ENCODE measurements at places on chromosomes 4 and X.

GRCh38 chrX:1086444-1087409 is 125.7 kb downstream of the CRLF2 start:
- no peak for DNase-seq

GRCh38 chrX:74248889-74249288 is 55.1 kb upstream of the ZCCHC13 start:
- no peak for DNase-seq

GRCh38 chr4:10535912-10536311 is 78.7 kb upstream of the ZNF518B start:
- no peak for DNase-seq

DNA sequence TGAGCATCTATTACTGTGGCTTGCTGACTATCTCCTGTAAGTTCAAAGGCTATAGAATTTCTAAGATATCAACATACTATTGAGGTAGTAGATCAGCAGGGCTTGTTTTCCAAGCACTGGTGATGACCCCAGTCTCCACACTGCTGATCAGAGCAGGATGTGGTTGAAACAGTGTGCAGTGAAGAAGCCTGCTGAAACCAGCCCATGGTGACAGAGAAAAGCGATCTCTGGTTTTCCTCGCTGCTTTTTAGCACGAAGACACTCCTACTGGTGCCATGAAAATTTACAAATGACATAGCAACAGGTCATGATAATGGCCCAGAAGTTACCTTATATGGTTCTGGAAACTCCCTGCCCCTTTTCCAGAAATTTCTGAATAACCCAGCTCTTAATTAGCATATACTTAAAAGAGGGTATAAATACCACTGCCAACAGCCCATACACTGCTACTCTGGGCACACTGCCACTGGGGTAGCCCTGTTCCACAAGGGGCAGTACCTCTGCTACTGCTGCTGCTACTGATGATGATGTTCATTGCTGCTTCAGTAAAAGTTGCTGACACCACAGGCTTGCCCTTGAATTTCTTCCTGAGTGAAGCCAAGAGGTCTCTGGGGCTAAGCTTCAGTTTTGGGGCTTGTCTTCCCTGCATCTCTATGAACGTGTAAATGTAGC is 1689.5 kb upstream of the PCDH10 start:
- no peak for DNase-seq

GRCh38 chr4:158170691-158171561 is 1.9 kb downstream of the GASK1B start:
- no peak for DNase-seq

GRCh38 chr4:113423631-113424030 is 337.9 kb downstream of the CAMK2D start:
- no peak for DNase-seq

DNA sequence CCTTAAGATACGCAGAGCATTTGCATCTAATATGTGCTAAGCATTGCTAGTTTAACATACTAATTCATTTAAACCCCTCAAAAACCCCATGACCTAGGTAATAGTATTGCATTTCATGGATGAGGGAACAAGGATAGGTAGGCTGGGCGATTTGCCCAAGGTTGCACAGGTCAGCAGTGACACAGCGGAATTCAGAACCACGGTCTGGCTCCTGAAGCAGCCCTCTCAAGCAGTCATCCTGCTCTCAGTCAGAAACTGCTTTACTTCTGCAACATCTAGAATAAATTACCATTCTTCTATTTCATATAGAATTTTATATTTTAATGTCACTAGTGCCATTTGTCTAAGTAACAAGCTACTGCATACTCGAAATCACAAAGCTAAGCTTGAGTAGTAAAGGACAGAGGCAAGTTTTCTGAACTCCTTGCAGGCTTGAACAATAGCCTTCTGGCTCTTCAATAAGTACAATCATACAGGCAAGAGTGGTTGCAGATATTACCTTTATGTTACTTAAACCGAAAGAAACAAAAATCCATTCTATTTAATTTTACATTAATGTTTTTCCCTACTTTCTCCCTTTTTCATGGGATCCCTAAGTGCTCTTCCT is 555 bp upstream of the SPP1 start:
- no peak for DNase-seq

GRCh38 chr4:53365121-53365485 is 758 bp downstream of the SCFD2 start:
- DNase-seq: peak; percentile 12

DNA sequence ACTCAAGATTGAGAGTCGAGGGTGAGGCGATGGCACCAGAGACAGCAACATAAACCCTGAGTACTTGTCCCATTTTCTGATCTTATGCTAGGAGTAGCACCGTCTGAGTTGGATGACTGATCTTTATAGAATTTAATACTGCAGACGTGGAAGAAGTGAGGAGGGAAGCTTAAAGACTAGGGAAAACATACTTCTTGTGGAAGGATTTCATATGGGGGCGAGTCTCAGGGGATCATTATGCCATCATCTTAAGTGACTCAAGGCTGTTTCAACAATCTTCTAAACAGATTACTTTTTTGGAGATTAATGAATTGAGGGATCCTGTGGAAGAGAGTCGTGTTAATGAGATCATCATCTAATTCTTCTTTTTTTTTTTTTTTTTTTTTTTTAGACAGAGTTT is 17.2 kb upstream of the FAT1 start:
- DNase-seq: no peak

DNA sequence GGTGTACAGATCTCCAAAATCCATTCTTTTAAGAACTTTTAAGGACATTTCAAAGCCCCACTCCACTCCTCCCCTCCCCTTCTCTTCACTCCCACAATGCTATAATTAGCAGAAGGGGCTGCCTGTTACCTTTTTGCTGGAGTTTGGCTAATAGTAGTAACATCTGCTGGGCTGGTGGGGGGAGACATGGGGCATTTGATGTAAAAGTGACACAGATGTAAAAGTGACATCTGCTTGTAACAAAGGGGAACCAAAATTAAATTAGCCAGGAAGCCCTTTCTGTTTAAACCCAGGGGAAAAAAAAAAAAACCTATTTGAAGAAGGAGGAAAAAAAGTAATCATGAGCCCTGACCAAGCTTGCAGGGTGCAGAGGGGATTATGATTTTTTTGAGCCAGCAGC is 5.4 kb upstream of the PHOX2B start:
- no peak for DNase-seq

DNA sequence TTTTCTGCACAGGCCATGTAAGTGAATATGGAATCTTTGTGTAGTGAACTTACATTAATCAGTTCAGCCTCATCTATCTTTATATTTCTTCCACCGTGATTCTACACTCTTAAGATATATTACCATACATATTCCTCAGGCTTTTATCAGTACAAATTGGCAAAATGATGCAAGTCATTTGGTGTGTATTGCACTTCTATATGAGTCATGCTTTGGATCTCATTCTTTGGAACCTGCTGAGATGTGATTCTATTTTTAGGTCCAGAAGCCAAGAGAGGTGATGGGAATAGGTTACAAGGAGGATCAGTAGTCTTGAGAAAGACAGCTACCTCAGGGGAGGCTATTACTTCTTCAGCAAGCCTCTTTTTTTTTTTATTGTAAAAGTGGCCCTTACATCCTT is 204.4 kb downstream of the ZNF330 start:
- DNase-seq: no peak

Data from H54 (cell line).